ENCODE measurements at places on chromosomes 7 and 10. TPM values are rescaled to one million over a fixed set of nuclear protein-coding genes. Genes with fewer than 3 reads are reported as not detected.

Gene CCDC172
- total RNA-seq = not detected

DNA sequence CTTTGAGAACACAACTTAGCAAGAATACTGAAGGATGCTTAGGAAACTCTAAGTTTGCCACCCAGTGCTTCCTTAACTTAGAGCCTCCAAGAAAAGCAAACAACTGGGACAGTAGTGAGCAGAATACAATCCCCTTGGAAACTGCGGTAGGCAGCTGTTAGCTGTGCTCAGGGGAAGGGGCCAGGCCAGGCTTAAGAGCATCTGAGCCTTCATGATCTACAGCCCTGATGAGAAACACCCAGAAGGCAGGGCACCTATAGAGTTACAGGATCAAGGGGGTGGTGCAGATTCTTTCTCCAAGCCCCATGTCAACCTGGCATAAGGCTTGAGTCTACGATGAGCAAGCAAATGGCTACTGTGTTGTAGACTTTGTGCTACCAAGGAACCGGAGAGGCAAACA lies 51.4 kb upstream of the DLG5 start:
- H3K4me3 ChIP-seq = no peak overlapping the region
- no peaks in the 10 kb centered on the region for H3K36me3 ChIP-seq
- no peaks in the 10 kb centered on the region for H3K27me3 ChIP-seq
- no peaks in the 10 kb centered on the region for H3K4me1 ChIP-seq
- no peak overlapping the region for H3K27ac ChIP-seq

Gene AKR1C8
- total RNA-seq = not detected

DNA sequence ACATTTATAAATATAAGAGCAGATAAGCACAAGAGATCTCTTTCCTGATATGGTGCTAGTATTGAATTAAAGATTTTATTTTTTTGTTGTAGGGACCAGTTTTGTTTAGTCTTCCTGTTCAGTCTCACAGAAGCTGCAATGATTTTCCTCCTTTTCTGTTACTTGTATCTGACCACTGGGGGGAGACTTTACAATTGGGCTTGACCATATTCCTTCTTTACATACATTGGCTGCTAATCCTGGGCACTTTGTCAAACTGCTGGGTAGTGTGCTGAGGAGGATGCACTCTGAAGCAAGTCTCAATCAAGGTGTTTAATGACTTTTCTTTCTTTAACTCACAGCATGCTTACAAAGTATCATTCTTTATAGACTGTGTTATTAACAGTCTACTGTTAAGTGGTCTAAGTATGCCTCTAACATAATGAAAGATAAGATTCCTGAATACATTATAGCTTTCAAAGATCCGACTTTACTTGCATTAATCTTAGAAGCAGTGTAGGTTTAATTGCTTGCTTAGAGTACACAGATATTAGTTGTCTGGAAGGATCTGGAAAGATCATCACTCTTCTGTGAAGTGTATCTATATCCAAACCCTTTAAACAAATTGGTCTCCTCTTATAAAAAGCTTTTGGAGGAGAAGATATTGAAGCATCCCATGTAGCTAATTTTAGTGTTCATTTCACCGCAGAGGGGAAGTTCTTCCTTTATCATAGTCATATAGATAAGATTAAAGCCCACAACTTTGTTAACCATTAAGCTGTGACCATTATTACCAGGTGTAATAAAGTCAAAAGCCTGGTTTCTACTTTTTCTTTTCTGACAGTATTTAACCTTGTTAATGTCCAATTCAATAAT lies 3.1 kb downstream of the PALS2 start:
- DNase-seq = no peak
- H3K27me3 ChIP-seq = no peaks in the 10 kb centered on the region
- H3K4me3 ChIP-seq = no peak overlapping the region
- H3K27ac ChIP-seq = no peak overlapping the region
- H3K36me3 ChIP-seq = no peaks in the 10 kb centered on the region
- peaks cover 6% of the 10 kb centered on the region for H3K4me1 ChIP-seq

Gene SSC4D
- not detected for total RNA-seq

DNA sequence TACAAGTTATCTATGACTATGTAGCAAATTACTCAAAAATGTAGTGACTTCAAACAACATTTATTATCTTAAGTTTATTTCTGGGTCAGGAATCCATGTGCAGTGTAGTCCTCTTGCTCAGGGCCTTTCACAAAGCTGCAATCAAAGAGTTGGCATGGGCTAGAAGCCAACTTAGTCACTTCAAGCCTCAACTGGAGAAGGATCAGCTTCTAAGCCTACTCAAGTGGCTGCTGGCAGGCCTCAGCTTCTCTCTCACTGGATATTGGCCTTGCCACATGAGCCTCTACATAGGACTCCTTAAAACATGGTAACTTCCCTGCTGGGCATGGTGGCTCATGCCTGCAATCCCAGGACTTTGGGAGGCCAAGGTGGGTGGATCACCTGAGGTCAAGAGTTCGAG lies 5.0 kb upstream of the NFE2L3 start:
- H3K4me1 ChIP-seq = no peaks in the 10 kb centered on the region
- no peaks in the 10 kb centered on the region for H3K36me3 ChIP-seq
- H3K27ac ChIP-seq = no peak overlapping the region
- no peak overlapping the region for H3K4me3 ChIP-seq
- H3K27me3 ChIP-seq = no peaks in the 10 kb centered on the region

GRCh38 chr7:65397730-65398142 lies 24.1 kb downstream of the ZNF92 start:
- H3K27me3 ChIP-seq = no peaks in the 10 kb centered on the region
- DNase-seq = no peak
- no peak overlapping the region for H3K4me3 ChIP-seq
- no peaks in the 10 kb centered on the region for H3K4me1 ChIP-seq

DNA sequence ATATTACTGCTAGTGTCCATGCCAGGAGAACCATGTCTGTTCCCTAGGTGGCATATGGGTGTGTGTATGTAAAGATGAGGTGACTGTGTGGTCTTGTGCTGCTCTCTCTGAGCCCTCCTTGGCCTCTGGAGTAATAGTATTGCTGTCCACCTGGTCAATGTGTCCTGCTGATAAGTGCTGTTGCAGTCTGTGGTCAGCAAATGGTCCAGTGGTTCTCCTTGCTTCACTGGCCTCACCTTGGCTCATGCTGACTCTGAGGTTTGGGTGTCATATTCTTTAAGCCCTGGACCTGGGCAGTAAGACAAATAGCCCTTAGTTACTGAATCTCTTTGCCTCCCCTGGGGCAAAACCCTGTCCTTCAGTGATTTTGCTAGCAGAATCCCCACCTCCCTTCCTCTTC lies 56.8 kb downstream of the TPST1 start:
- no peak for DNase-seq
- no peak overlapping the region for H3K4me3 ChIP-seq
- H3K27me3 ChIP-seq = no peaks in the 10 kb centered on the region
- H3K36me3 ChIP-seq = no peaks in the 10 kb centered on the region

Gene VIPR2
- 0.53 TPM for total RNA-seq

Gene TRIL
- 0.85 TPM for total RNA-seq

DNA sequence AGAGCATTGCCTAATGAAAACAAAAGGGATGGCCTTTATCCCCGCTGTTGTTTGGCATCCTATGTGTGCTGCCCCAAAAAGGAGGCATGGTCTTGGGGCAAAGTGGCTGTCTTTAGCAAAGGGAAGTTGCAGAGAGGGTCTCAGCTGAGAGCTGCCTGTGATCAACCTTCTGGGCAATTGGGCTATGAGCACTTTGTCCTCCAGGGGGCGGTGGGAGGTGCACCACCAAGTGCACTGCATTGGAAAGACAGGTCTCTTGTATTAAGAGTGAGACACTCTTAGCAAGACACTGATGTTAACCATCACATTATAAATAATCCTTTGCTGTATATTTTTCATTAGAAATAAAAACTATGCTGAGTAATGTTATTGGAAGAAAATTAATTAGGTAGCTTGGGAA lies 314.8 kb downstream of the POM121L12 start:
- no peak overlapping the region for H3K4me3 ChIP-seq
- H3K27me3 ChIP-seq = no peaks in the 10 kb centered on the region
- DNase-seq = no peak
- no peaks in the 10 kb centered on the region for H3K4me1 ChIP-seq

Gene STAG3
- 62.7 TPM for total RNA-seq

Gene OPN4
- total RNA-seq = not detected

GRCh38 chr7:23347682-23348180 lies 48.6 kb downstream of the MALSU1 start:
- no peaks in the 10 kb centered on the region for H3K36me3 ChIP-seq
- no peak overlapping the region for H3K27ac ChIP-seq
- H3K27me3 ChIP-seq = no peaks in the 10 kb centered on the region
- H3K4me3 ChIP-seq = no peak overlapping the region

Gene CHAT
- 2.1 TPM for total RNA-seq

- peak; percentile 10 for DNase-seq
- H3K36me3 ChIP-seq = no peaks in the 10 kb centered on the region
Observed at GRCh38 chr7:51456-52068, 140.8 kb upstream of the FAM20C start.

Gene CALHM1
- not detected for total RNA-seq

GRCh38 chr7:73602721-73603651 lies 21.3 kb downstream of the MLXIPL start:
- no peak for DNase-seq
- H3K4me3 ChIP-seq = no peak overlapping the region
- no peaks in the 10 kb centered on the region for H3K27me3 ChIP-seq

Gene PNLIP
- total RNA-seq = not detected

GRCh38 chr10:7891634-7892033 lies 73.3 kb downstream of the TAF3 start:
- no peaks in the 10 kb centered on the region for H3K4me1 ChIP-seq
- H3K27me3 ChIP-seq = no peaks in the 10 kb centered on the region
- no peak for DNase-seq

Gene LLCFC1
- total RNA-seq = not detected

Gene AKR1B1
- 59.4 TPM for total RNA-seq

DNA sequence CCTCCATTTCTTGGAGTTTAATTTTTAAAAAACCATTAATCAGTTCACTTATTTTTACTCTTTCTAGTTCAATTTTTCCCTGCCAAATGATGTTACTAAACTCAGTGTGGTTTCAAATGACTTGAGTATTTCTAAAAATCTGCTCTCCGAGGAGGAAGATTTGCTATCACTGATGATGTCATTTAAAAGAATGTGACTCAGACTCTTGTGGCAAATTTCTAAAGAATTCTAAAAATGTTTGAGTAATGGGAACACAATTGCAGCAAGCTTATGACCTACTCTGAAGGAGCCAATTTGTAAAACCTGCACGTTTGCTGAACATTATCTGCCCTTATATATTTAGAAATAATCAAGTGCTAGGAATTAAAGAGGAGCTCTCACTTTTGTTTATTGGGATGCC lies 88.6 kb downstream of the SPAG6 start:
- no peak overlapping the region for H3K27ac ChIP-seq
- H3K4me1 ChIP-seq = peaks cover 11% of the 10 kb centered on the region
- H3K27me3 ChIP-seq = no peaks in the 10 kb centered on the region

Gene POU6F2
- total RNA-seq = not detected

- no peaks in the 10 kb centered on the region for H3K27me3 ChIP-seq
- H3K27ac ChIP-seq = no peak overlapping the region
- H3K36me3 ChIP-seq = no peaks in the 10 kb centered on the region
- no peak for DNase-seq
Observed at GRCh38 chr7:74462707-74463100, 9.0 kb downstream of the GTF2IRD1 start.

- peak overlapping the region; percentile 65 for H3K4me3 ChIP-seq
- no peaks in the 10 kb centered on the region for H3K36me3 ChIP-seq
- peak overlapping the region; percentile 61 for H3K27ac ChIP-seq
- peaks cover 7% of the 10 kb centered on the region for H3K27me3 ChIP-seq
- peak; percentile 63 for DNase-seq
Observed at GRCh38 chr10:3068968-3069737, 1.8 kb downstream of the PFKP start.

DNA sequence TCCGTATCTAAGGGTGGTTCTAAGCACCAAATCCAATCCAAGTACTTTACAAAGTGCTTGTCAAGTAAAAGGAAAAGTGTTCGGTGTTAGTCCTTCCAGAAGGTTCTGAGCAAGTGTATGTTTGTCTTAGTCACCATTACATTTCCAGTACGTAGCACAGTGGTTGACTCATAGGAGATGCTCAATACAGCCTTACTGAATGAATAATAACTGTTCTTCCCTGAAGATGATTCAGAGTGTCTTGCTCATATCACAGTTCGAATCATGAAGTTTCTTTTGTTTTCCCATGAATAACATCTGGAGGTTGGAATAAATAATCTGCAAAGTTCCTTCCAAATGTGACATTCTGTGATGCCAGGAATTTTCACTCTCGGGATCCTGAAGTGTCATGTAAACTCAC lies 53.4 kb downstream of the WNT2 start:
- H3K4me1 ChIP-seq = no peaks in the 10 kb centered on the region
- H3K36me3 ChIP-seq = no peaks in the 10 kb centered on the region
- no peak overlapping the region for H3K27ac ChIP-seq
- DNase-seq = no peak
- H3K27me3 ChIP-seq = no peaks in the 10 kb centered on the region

Gene ERVW-1
- not detected for total RNA-seq

- no peaks in the 10 kb centered on the region for H3K36me3 ChIP-seq
- H3K27ac ChIP-seq = no peak overlapping the region
- no peaks in the 10 kb centered on the region for H3K27me3 ChIP-seq
- DNase-seq = no peak
- no peak overlapping the region for H3K4me3 ChIP-seq
Observed at GRCh38 chr10:94364482-94364881, 1.7 kb upstream of the NOC3L start.

DNA sequence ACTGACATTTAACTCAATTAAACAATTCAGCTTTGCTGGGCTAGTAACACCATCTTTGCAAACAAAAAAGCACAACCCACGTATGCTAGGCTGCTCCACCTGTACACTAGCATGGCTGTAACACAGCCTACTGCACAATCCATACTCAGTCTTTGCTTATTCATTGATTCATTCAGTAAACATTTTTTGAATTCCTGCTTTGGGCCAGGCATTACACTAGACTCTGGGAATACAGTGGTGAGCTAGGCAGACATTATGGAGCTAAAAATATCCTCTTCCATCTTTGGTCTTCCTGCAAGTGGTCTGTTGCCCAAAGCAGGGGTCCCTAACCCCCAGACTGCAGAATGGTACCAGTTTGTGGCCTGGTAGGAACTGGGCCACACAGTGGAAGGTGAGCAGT lies 9.9 kb downstream of the CNNM1 start:
- H3K27ac ChIP-seq = no peak overlapping the region
- no peak for DNase-seq
- H3K4me1 ChIP-seq = no peaks in the 10 kb centered on the region
- H3K36me3 ChIP-seq = no peaks in the 10 kb centered on the region
- no peaks in the 10 kb centered on the region for H3K27me3 ChIP-seq

DNA sequence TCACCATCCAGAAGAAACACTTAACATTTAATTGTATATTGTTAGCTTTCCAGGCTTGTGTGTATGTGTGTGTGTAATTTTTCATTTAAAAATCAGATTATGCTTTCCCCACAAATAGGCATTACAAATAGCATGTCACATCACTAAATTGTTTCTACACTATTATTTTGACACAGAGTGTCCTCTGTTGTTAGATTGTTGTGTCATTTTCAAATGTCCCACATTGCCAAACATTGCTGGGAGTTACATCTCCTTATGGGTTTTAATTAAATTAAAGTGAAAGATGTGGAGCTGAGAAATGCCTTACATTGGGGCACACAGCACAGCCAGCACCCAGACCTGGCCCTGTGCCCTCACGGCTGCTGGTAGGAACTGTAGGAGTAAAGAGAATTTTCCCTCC lies 295.6 kb downstream of the ZEB1 start:
- no peak for DNase-seq
- H3K4me3 ChIP-seq = no peak overlapping the region
- H3K36me3 ChIP-seq = no peaks in the 10 kb centered on the region

Gene CPED1
- 50.3 TPM for total RNA-seq

- H3K36me3 ChIP-seq = no peaks in the 10 kb centered on the region
- H3K27me3 ChIP-seq = peaks cover 9% of the 10 kb centered on the region
- H3K4me1 ChIP-seq = no peaks in the 10 kb centered on the region
- peak overlapping the region; percentile 26 for H3K4me3 ChIP-seq
Observed at GRCh38 chr10:100670828-100671479, 74.4 kb upstream of the PAX2 start.

Gene CAV2
- 12.4 TPM for total RNA-seq

- H3K27me3 ChIP-seq = no peaks in the 10 kb centered on the region
- DNase-seq = no peak
- H3K4me1 ChIP-seq = no peaks in the 10 kb centered on the region
Observed at GRCh38 chr10:7243873-7244272, 167.0 kb downstream of the SFMBT2 start.

Data from Peyer's patch (tissue), 4 donors.